ENCODE measurements at places on chromosomes 5 and 9.

- no peak for DNase-seq
Measured at GRCh38 chr9:109989296-109989695, 209.3 kb downstream of the PALM2AKAP2 start.

DNA sequence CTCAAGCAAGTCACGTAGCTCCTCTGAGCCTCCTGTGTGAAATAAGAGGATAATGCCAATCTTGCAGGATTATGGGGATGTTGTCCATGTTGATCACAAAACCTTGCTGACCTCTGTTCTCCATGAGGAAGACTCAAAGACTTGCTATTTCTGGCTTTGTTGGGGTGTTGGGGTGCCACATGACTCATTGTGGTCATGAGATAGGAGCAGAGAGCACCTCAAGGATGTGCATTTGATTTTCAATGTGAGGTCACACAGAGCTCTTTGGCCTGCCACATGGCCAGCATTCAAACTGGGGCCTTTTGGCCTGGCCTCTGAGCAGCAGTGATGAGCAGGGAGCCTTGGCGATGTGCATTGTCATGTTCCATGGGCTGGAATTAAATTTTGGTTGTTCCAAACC, 380.3 kb downstream of the GADD45G start:
- DNase-seq = no peak

DNA sequence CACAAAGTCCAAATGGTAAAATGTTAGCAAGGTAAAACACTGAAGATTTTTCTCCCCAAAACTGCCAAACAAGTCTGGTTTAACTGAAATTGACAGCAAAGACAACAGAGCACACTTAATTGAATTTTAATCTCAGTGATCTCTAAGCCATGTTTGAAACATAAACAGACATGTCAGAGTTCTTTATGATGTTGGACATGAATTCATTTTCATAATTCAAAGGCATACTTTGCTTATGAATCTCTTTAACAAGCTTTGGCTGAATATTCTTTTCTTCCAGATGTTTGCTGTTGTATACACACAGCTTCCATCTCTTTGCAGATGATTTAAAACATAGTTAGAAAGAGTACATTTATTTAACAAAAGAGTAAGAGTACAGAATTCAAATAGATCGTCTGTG, 509.1 kb downstream of the RAB3C start:
- no peak for DNase-seq

DNA sequence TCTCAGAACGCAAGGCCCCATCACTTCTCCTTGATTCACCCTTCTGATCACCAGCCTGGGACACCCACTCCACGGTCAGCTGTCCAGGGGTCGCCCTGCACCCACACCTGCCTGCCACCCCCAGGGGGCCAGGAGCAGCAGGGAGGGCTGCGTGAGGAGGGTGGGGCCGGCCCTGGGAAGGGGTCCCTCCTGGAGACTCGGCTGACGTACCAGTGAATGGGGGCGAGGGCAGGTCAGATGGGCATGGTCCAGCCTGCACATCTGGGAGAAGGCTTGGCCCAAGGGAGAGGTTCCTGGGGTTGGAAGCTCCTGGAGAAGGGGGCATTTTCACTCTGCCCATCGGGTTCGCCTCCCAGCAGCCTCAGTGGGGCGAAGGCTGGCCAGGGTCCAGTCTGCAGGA, 21.8 kb upstream of the SARDH start:
- DNase-seq = no peak

GRCh38 chr5:60578315-60578714, 121.7 kb downstream of the DEPDC1B start:
- DNase-seq = no peak

Measured in inflammatory macrophage treated with lipopolysaccharide for 1 hour (primary cell).